ENCODE measurements at places on chromosomes 4 and X.

DNA sequence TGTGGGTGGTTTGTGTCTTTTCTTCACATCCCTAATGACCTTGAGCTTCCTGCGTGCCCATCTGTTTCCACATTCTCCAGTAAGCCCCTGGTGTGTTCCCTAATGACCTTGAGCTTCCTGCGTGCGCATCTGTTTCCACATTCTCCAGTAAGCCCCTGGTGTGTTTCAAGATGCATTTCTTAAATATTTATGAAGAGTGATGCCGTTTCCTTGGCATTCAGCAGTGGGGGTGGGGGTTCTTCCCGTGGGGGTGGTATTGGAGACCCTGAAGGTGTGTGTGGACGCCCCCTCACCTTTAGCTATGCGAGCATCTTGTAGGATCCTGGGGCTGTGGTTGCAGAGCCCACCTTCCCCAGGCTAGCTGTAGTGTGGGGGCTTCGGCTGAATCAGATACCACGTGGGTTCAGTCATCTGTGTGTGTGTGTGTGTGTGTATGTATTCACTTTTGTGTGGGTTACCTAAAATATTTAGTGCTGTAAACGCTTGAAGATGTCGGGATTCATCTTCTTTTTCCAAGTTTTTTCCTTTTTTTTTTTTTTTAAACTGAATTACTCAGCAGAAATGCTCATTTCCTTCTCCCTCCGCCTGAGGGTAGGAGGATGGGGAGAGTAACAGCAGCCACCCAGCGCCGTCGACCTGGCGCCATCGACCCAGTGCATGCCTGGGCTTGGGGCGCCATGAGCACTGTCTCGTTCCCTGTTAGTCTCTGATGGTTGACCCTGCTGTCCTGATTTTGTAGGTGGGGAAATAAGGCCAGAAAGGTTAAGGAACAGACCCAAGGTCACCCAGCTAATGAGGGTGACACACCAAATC, 9.9 kb downstream of the NSG1 start:
- no peak for DNase-seq

- DNase-seq, result no peak
Measured at GRCh38 chr4:72842323-72842722, 227.2 kb downstream of the COX18 start.

DNA sequence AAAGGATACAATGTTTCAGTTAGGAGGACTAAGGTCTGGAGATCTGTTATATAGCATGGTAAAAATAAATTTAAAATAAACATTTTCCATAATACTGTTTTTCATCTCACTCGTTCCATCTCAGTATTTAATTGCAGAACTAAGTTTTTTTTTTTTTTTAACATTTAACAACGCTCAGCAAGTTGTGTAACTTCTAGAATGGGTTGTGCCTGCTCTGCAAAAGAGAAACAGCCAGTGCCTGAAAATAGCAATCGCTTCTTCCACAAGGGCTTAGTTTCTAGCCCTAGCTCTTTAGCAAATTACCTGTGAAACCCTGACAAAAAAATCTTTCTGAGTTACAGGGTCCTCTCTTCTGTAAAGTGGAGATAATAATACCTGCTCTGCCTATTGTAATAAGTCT, 41.9 kb downstream of the CNGA1 start:
- DNase-seq, result no peak

DNA sequence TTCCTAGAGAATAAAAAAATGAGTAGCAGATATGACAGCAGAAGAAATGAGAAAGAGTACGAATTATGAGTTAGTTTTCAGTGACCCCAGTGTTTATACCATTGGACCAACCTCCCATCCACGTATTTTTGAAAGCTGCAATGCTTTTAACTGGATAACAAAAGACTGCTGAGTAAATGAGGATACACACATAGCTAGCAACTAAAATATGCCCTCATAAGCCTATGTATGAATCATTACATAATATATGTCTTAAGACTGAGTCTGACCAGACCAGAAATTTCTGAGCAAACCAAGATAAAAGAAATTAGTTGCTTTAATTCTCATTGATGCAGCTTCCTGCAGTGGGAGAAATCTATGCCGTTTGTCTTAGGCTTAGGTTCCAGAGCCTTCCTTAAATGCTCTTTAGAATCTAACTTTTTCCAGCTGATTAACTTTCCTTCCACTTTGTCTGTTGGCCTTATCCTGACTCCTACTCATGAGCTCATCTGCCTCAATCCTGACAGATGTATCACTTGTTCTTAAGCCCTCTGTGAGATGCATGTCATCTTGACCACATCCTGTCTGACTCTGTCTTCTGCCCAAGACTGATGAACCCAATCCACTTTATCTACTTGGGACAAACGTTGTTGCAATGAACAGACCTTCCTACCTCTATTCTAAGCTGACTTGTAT, 301.4 kb upstream of the AADAT start:
- DNase-seq, result no peak

- no peak for DNase-seq
Measured at GRCh38 chr4:26197018-26197779, 123.6 kb upstream of the RBPJ start.

DNA sequence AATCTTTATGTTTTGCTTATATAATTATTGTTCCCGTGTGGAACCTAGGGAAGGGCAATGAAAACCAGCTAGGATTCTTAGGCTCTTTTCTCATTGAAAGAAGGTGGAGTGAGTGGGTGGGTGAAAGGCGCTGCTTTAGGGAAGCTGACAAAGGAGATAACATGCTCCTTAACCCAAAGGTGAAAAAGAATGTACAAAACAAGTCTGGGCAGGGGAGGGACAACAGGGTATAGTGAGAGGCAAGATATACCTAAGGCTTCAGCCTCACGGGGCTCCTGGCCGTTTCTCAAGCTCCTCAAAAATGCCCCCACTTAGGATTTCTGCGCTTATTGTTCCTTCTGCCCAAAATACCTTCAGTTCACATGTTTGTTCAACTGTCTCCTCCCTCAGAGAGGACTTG, 1.8 kb downstream of the SH2D1A start:
- no peak for DNase-seq

DNA sequence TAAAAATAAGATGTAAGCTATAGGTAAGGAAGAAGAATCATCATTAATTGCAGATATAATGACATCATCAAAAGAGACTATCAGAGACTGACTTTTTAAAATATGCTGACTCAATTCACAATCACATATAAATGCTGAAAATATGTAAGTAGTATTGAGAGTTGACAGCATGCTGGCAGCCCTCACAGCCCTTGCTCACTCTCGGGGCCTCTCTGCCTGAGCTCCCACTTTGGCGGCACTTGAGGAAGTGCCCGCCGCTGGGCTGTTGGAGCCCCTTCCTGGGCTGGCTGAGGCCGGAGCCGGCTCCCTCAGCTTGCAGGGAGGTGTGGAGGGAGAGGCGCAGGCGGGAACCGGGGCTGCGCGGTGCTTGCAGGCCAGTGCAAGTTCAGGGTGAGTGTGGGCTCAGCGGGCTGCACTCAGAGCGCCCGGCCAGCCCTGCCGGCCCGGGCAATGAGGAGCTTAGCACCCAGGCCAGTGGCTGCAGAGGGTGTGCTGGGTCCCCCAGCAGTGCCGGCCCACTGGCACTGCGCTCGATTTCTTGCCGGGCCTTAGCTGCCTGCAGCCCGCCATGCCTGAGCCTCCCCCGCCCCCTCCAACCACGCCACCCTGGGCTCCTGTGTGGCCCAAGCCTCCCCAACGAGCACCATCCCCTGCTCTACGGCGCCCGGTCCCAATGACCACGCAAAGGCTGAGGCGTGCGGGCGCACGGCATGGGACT, 68.9 kb downstream of the RAB28 start:
- DNase-seq, result no peak

GRCh38 chr4:140247237-140247636, 93.3 kb upstream of the MAML3 start:
- no peak for DNase-seq

DNA sequence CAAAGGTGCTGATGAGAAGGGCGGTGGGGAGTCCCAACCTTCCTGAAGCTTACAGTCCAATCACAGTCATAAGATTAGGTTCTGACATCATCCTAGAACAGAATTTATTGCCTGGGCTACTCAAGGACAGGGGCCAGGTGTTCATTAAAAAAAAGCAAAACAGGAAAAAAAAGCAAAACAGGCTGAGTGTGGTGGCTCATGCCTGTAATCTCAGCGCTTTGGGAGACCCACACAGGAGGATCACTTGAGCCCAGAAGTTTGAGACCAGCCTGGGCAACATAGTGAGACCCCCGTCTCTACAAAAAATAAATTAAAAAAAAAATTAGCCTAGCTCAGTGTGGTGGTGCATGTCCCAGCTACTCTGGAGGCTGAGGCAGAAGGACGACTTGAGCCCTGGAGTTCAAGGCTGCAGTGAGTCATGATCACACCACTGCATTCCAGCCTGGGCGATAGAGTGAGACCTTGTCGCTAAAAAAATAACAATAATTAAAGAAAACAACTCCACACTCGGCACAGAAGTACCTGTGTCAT, 3.0 kb downstream of the RAB9A start:
- no peak for DNase-seq

DNA sequence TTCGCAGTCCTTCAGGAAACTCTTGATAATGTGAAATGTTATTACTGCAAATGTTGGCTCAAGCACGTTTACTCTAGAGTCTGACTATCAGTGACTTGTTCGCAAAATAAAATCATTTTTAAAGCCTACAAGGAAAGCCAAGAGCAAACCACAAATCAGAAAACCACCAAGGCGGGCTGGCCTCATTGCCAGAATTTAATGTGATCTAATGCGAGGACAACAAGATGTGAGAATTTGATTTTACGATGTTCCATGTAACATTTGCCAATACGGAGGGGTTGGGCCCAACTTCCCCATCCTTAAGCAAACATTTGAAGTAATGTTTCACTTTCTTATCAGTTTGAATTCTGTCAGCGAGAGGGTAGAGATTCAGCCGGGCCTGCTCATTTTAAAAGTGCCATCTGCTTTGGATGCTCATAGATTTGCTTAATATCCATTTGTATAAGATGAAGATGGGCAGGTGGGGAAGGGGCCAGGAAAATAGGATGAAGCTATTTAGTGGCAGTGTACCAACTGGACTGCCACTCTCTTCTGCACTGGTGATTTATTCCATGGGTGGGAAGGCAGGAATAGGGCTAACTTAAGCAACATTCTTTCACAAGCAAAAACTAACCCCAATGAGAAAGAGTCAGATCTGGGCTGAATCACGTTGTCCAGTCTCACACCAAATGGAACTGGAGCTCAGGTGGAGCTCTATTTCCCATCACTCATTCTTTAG, 225.3 kb downstream of the ANAPC10 start:
- no peak for DNase-seq

GRCh38 chrX:70508296-70508911, 63.8 kb downstream of the DLG3 start:
- DNase-seq, result no peak

- DNase-seq, result no peak
Measured at GRCh38 chr4:112402098-112402497, 104.9 kb downstream of the ALPK1 start.

DNA sequence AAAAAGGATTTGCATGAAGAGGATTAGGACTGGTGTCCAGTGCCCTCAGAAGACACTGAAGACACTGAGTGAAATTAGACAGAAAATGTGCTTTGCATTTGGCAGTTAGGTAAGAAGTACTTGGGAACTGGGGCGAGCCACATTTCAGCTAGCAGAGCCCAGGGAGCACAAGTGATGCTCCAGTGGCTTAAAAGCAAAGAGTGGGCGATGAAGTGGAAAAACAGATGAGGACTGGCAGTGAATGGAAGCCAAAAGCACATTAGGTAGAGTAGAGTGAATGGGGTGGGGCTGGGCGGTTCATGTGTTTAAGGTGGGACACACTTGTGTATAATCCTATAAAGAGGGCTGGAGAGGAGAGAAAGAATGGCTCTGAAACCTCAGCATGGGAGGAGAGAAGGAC, 18.4 kb downstream of the DCLK2 start:
- no peak for DNase-seq

GRCh38 chrX:134324359-134324758, 87.4 kb downstream of the CCDC160 start:
- no peak for DNase-seq

DNA sequence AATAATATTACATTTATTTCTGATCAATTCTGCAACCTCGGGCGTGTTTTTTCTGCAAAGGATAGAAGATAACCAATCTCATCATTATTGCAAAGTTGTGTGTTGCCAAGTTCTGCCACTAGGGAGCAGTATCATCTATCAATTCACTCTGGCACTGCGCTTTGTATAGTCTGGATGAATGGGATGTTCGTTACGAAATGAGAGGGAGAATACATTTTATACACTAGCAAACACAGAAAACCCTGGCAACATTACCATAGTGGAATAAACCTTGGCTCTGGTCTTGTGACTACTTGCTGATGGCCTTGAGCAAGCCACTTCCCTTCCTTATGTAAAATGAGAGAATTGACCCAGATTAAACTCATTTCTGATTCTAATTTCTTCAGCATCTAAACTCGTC, 97.5 kb upstream of the ZNF518B start:
- DNase-seq, result peak; percentile 58

DNA sequence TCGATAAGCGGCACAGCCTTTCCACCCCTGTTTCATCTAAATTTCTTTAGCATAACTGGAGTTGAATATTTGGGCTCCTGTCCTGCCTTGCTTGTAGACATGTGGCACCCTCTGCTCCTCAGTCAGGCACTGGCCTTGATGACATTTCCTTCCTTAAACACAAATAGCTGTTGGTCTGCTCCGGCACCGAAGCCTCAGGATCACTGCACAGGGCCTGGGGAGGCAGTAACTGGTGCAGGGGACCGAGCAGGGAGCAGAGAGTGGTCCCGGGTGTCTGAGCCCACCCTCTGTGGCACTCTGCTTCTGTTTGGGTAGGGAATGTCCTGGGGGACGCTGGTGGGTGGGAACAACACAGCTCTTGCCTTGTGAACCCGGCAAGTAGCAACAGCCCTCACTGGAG, 13.6 kb downstream of the RGS12 start:
- DNase-seq, result peak; percentile 77

GRCh38 chr4:153257151-153257620, 52.9 kb downstream of the TRIM2 start:
- DNase-seq, result no peak

GRCh38 chr4:72546456-72546855, 22.6 kb downstream of the ADAMTS3 start:
- no peak for DNase-seq

DNA sequence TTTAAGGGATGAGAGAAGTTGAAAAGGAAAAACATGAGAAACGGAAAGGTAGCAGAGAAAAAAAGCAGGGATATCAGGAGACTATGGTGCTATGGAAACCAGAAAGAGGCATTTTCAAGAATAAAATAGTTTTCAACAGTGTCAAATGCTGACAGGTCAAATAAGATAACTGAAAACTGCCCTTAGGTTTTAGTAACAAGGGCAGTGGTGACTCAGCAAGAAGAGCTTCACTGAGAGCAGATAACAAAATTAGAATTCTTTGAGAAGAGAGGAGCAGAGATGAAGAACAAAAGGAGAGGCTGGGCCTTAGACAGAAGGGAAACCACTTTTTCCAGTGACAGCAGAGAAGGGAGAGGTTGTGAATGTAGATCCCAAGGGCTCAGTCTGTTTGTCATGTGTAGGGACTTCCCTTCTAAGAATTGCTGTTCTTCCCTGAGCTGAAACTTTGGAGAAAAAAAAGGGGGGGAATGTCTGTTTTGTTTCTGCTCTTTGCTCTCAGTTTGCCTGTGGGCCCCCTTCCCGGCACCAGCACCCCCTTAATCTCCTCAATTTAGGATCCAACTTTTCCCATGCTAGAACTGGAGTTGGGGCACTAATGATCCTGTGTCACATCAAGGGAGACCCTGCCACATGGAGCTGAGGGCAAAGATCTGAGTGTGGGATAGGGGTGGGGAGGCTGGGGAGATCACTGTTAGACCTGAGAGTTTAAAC, 26.8 kb upstream of the MAGEA10 start:
- no peak for DNase-seq

GRCh38 chr4:110484767-110485166, 8.8 kb downstream of the ENPEP start:
- DNase-seq, result no peak

All from lower leg skin (tissue), 4 donors.